Sigmoid colon (tissue), 7 donors: ENCODE measurements at places on chromosomes 1 and 21. TPM values are rescaled to one million over a fixed set of nuclear protein-coding genes. Genes with fewer than 3 reads are reported as not detected.

Gene ERICH3
- total RNA-seq = 0.36 TPM

Gene STPG1
- 2.7 TPM for total RNA-seq

Gene ASB17
- not detected for total RNA-seq

Gene CHODL
- total RNA-seq = 8.2 TPM

Gene FAM151A
- total RNA-seq = not detected

Gene TUT4
- 65.9 TPM for total RNA-seq

Gene IL10
- 11.0 TPM for total RNA-seq

Gene C8A
- not detected for total RNA-seq

Gene HIVEP3
- 3.1 TPM for total RNA-seq

Gene TMEM53
- total RNA-seq = 5.4 TPM

Gene FAM72D
- total RNA-seq = not detected

Gene CCDC181
- 0.95 TPM for total RNA-seq

Gene NFASC
- 105 TPM for total RNA-seq

Gene MAB21L3
- not detected for total RNA-seq

Gene S100A3
- 1.6 TPM for total RNA-seq

Gene SLC45A1
- total RNA-seq = 6.5 TPM

Gene SMIM1
- 7.5 TPM for total RNA-seq

Gene NCMAP
- total RNA-seq = not detected

Gene SLC50A1
- 15.2 TPM for total RNA-seq

Gene SLAMF9
- total RNA-seq = not detected

Gene VTCN1
- not detected for total RNA-seq

Gene CA6
- total RNA-seq = not detected

Gene KCNA3
- total RNA-seq = 0.82 TPM

Gene OR6Y1
- not detected for total RNA-seq

Gene GSTM2
- 55.3 TPM for total RNA-seq

Gene SMCP
- total RNA-seq = not detected

Gene NPPB
- not detected for total RNA-seq

Gene NKAIN1
- total RNA-seq = 0.28 TPM

Gene TEX35
- not detected for total RNA-seq

Gene FCER1G
- total RNA-seq = 52.4 TPM

Gene SELE
- not detected for total RNA-seq

Gene NBPF10
- 1.2 TPM for total RNA-seq

Gene ESPN
- total RNA-seq = not detected

Gene SPRR2E
- total RNA-seq = not detected

Gene LAPTM5
- total RNA-seq = 49.6 TPM

Gene GRIK1
- not detected for total RNA-seq

Gene TMCO4
- total RNA-seq = 22.1 TPM

Gene KLHDC7A
- not detected for total RNA-seq

Gene FCRL1
- total RNA-seq = not detected

Gene FNBP1L
- total RNA-seq = 16.8 TPM

Gene MROH7
- 11.2 TPM for total RNA-seq

Gene ISG15
- 81.1 TPM for total RNA-seq

Gene LAD1
- not detected for total RNA-seq

Gene CNIH3
- total RNA-seq = 1.4 TPM

Gene KIF14
- 0.27 TPM for total RNA-seq

Gene RGS8
- total RNA-seq = 0.54 TPM

Gene SLC25A34
- 1.8 TPM for total RNA-seq

Gene CHAF1B
- total RNA-seq = 0.66 TPM

Gene TMEM82
- not detected for total RNA-seq

Gene GPR37L1
- total RNA-seq = 0.28 TPM

Gene MSH4
- total RNA-seq = 0.71 TPM

Gene PTCH2
- 2.8 TPM for total RNA-seq

Gene SLC16A4
- total RNA-seq = 3.7 TPM

Gene ATG4C
- total RNA-seq = 12.8 TPM

Gene CORT
- total RNA-seq = 0.71 TPM

Gene COL9A2
- total RNA-seq = 3.6 TPM

Gene AMY2A
- total RNA-seq = not detected

Gene PTPRF
- total RNA-seq = 78.7 TPM

Gene CRNN
- total RNA-seq = not detected
